ENCODE measurements at places on chromosomes 1 and 21.
A peak's percentile ranks its signal among the peaks of the same experiment; 100 is the strongest.

DNA sequence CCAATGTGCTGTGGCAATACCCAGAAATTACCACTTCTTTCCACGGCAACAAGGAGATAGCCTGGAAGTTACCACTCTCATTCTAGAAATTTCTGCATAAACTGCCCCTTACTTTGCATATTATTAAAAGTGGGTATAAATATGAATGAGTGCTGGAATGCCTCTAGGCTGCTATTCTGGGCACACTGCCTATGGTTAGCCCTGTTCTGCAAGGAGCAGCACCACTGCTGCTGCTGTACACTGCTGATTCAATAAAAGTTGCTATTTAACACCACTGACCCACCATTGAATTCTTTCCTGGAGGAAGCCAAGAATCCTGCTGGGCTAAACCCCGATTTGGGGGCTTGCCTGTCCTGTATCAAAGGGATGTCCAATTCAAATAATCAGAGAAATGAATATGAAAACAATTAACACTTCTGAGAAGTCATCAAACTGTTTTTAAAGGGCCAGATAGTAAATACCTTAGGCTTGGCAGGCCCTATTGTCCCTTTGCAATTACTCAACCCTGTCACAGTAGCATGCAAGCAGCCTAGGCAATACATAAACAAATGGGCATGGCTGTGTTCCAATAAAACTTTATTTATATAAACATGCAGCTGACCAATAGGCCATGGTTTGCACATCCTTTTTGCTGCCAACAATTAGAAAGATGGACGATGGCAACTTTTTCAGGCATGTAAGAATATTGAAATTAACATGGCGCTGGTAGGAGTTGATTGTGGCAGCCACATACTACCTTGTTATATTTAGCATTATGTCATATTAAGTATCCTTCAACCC lies 369.4 kb upstream of the B3GALT2 start:
- no peak for DNase-seq

- no peak for DNase-seq
Measured at GRCh38 chr1:199685369-199685768, 342.1 kb upstream of the NR5A2 start.

GRCh38 chr1:109273570-109274288 lies 9.2 kb downstream of the PSRC1 start:
- no peak for DNase-seq

DNA sequence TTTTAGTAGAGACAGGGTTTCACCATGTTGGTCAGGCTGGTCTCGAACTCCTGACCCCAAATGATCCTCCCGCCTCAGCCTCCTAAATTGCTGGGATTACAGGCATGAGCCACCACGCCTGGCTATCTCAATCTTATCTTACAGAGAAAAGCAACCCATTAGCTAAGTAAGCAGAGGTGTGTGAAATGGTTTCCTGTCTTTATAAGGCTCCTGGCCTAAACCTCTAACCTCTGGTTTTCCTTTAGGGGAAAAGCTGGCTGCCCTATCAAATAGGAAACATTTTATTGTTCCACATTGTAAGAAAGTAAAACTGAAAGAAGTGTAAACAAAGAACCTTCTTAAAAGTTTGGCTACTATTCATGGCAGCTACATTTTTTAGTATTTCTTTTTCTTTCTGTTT lies 78.3 kb upstream of the MORC3 start:
- DNase-seq: no peak

DNA sequence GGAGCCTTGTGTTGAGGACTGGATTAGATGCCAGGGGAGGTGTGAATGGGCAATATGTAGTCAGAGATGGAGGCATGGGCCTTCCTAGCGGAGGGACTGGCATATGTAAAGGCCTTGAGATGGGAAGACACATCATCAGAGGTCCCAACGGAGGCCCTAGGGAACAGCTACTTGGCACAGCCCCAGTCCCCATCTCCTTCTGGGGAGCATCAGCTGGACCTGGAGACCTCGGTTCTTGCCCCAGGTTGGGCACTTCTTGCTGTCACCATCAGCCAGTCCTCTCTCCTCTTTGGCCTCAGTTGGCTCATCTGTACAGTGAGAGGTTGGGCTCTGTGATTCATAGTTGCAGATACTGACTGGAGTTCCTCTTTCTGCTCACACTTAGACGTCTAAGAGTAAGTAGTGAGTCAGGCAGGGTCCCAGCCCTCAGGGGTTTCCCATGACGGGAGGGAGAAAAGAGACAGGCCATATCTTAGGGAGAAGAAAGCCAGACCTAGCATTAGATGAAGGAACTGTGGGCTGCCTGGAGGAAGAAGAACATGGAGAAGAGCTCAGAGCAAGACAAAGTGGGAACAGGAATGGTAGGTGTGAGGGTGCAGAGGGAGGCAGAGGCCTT lies 3.4 kb upstream of the MARCKSL1 start:
- DNase-seq: no peak

GRCh38 chr21:33402001-33402979 lies 923 bp upstream of the IFNGR2 start:
- DNase-seq: peak; percentile 48

DNA sequence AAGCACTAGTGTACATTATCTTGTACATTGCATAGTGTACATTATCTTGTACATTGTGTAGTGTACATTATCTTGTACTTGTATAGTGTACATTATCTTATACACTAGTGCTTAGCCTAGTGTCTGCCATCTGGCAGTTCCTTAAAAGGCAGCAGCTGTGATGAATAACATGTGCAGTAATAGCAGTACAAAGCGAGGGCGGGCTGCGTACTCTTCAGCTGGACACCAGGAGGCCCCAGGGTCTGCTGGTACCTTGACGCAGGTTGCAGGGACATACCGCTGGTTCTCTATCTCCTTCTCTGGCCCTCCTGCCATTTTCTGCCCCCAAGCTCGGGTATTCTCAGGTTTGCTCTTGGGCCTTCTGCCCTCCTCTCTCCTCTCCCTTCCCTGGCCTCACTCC lies 149.6 kb downstream of the SEC16B start:
- no peak for DNase-seq

DNA sequence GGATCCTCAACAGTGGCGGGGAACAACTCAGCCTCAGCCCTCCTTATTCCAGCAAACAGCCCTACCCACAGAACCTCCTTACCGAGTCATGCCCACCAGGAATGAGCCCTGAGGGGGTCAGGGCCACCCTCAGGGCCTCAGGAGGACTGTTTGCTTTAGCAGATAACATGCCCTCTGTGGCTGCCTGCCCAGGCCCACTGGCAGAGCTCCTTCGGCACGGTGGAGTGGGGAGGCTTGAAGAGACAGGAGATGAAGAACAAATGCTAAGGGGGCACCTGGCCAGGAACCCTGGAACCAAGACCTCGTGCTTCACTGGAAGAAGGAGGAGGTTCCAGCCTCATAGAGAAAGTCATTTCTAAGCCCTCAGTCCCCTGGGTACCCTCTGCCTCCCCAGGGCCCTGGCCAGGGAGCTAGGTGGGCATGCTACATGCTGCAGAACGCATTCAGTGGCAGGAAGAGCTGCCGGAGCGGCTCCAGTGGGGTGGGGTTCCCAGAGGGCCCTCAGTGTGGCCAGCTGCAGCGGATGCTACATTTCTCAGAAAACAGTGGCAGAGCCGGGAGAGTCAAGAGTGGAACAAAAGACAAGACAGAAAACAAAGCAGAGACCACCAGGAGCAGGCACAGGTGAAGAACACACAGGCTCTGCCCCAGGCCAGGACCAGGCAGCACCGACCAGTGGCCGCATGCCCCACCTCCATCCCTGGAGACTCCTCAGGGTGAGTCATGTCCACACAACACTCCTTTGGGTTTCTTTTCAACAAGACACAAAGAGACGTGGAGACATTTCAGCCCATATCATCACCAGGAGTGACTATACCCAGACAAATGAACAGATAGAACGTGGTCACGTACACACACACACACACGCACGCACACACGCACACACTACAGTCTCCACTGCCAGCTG lies 39.8 kb downstream of the RIMS3 start:
- DNase-seq: no peak

GRCh38 chr1:116855191-116855619 lies 54.5 kb upstream of the PTGFRN start:
- peak; percentile 77 for DNase-seq

DNA sequence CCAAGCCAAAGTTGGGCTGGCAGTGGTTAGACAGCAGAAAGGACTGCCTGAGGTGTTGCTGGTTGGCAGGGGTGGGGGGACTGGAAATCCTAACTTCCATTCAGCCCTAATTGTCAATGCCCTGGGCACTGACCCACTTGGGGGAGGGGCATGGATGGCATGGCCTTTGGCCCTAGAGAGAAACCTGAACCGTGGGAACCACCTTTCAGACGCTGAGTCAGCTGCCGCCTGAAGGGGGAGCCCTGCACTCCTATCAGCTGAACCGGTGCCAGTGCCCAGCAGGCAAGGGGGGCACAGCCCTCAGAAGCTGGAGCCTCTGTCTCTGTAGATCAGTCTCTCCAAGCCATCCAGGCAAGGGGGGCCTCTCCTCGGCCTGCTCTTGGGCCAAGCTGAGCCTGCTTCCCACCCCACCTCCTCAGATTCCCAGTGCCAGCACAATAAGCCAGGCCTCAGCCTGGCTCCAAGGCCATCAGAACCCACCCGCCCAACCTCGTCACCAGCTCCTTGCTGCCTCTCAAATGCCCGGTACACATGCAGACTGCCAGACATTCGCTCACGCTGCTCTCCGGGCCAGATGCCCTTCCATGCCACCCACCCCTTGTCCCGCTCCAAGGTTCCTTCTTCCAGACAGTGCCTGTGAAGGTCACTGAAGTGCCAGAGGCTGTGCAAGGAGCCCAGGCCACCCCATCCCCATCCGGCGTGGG lies 11.6 kb downstream of the TINAGL1 start:
- DNase-seq: peak; percentile 11

- no peak for DNase-seq
Measured at GRCh38 chr1:205581321-205581980, 50.4 kb downstream of the ELK4 start.

- no peak for DNase-seq
Measured at GRCh38 chr1:8687538-8687937, 129.9 kb downstream of the RERE start.

GRCh38 chr1:37725851-37726613 lies 33.7 kb downstream of the CDCA8 start:
- no peak for DNase-seq

DNA sequence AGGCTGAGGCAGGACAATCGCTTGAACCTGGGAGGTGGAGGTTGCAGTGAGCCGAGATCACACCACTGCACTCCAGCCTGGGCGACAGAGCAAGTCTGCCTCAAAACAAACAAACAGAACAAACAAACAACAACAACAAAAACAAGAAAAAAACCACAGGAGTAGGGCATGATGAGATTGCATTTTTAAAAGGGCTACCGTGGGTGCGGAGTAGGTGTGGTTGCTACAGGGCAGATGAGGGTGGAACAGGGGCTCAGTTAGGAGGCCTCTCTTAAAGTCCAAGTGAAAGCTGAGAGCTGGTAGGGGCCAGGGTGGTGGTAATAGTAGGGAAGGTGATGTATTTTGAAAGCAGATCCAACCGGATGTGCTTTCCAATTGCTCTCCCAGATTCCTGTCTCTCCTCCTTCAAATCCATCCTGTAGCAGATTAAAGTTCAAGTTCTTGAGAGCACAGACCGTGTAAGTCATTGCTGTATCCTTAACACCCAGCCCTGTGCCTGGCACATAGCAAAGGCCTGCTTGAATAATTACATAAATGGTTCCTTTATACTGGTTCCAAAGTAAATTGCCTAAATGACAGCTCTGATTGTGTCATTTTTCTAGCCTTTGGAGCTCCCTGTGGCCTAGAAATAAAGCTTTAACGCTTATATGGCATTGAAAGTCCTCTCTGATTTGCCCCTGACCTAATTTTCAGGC lies 4.2 kb upstream of the LINGO4 start:
- no peak for DNase-seq

GRCh38 chr1:10899490-10900250 lies 103.2 kb upstream of the CASZ1 start:
- DNase-seq: no peak

- DNase-seq: no peak
Measured at GRCh38 chr1:7062346-7063061, 277.2 kb downstream of the CAMTA1 start.

DNA sequence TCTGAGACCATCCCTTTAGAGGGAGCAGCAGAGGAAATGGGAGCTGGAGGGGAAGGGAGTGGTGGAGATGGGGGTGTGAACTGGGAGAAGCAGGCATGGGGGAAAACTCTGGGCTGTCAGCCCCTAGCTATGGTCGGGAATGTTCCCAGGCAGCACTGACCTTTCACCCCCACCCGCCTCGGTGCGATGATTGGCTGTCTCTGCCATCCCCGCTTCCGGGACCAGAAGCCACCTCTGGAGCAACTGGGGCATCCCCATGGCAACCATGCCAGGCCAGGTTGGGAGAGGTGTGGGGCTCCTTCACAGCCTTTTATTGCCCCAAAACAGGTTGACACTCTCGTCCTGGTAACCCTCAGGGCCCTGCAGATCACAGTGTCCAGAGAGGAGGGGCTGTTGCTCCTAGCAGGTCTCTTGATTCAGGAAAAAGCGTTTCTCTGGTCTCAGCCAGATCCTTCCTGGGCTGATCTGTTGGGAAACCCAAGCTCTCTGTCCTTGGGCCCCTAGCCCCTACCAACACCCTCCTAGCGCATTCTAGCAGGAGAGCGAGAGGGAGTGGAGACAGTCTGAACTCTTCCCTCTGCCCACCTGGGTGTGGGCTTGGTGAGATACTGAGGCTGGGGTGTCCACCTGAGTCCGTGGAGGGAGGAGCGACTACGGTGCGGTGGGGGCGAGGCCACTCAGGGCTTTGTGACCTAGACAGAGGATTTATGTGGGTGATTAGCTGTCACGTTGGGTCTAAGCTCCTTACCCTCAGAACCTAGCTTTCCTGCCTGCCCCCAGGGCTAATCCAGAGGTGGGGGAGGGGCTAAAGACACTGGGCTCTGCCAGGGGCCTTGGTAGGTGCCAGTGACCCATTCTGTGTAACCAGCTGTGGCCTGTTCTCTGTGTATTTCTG lies 12.2 kb upstream of the SLC6A9 start:
- no peak for DNase-seq

GRCh38 chr1:184629266-184629665 lies 125.4 kb downstream of the EDEM3 start:
- DNase-seq: no peak

DNA sequence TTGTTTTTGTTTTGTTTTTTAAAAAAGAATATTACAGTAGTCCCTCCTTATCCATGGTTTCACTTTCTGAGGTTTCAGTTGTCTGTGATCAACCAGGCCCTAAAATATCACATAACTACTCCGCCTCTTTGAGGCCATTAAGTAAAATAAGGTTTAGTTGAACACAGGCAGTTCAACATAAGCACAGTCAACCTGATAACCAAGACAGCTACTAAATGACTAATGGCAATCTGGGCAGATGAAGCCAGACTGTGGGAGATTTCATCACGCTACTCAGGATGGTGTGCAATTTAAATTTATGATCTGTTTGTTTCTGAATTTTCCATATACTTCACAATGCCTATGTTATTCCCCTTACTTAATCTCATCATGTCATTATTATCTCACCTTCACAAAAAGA lies 30.1 kb downstream of the LDLRAD1 start:
- peak; percentile 20 for DNase-seq

GRCh38 chr1:202860744-202861419 lies 28.1 kb downstream of the RABIF start:
- peak; percentile 44 for DNase-seq
